ENCODE measurements at places on chromosomes 7 and 10.
A peak's percentile ranks its signal among the peaks of the same experiment; 100 is the strongest.

DNA sequence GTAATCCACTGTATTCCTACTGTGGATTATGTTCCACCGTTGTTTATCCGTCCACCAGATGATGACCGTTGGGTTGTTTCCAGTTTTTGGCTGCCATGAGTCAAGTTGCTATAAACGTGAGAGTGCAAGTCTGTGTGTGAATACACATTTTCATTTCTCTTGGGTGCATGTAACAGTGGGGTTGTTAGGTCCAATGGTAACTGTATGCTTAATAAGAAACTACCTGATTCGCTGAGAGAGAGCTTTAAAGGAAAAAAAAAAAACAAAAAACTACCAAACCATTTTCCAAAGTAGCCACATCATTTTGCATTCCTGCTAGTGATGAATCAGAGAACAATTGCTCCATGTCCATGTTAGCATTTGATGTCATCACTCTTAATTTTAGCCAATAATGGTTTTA, 15.9 kb downstream of the UBN2 start:
- DNase-seq: no peak

DNA sequence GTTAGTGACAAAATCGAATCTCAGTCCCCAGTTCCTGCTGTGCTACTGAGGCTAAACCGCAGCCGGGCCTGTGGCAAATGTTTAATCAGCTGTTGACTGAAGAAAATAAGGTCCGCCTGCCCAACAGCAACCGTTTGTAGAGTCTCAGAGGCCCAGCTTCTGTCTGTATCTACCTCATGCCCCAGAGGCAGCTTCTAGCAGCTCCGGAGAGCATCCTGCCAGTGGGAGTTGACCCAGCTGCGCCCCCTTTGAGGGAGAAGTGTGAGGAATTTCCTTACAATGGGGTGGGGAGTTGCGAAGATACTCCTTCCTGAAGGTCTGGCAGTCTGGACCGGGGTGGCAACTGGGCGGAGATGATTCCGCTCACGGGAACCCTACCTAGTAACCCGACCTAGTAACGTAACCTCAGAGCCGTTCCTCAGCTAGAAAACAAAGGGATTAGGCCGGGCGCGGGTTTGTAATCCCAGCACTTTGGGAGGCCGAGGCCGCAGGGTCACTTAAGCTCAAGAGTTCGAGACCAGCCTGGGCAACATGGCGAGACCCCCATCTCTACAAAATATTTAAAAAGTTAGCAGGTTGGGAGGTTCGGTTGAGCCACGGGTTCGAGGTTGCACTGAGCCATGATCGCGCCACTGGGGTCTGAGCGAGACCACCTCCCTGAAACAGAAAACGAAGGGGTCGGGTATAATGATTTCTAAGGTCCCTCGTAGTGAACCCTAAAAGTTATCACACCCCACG, 846 bp upstream of the ZNF775 start:
- DNase-seq: peak; percentile 83

- no peak for DNase-seq
Measured at GRCh38 chr7:98137826-98138151, 31.1 kb downstream of the LMTK2 start.

DNA sequence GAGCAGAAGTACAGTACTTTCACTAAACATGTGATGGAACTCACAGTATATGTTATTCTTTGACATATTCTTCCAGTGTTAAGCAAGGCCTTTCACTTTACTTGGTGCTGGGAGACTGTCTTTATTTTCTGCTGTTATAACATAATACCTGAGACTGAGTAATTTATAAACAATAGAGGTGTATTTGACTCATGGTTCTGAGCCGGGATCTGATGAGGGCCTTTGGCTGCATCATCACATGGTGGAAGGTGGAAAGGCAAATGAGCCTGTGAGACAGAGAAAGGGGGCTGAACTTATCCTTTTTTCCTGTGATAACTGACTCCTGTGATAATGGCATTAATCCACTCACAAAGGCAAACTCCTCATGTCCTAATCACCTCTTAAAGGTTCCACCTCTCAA, 1.4 kb downstream of the SUPV3L1 start:
- DNase-seq: no peak

DNA sequence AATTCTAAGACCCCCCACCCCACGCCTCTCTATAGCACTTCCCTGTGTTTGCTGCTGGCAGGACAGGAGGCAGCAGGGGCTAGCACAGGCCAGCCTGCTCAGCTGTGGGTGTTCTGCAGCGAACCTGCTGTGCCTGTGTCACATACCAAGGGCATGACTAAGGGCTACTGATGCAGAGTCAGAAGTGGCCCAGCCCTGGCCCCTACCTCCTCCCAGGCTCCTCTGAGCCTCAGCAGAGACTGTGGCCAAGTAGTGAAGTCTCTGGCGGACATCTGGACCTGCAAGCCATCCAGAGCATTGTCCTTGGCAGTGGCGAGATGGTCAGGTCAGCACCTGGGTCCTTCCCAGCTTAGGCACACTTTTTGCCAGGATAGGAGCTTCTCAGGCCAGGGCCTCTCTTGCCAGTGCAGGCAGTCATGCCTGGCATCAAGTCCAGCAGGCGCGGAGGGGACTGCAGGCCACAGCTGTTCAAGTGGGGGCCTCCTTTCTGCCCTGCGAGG, 116.3 kb upstream of the RET start:
- DNase-seq: no peak

DNA sequence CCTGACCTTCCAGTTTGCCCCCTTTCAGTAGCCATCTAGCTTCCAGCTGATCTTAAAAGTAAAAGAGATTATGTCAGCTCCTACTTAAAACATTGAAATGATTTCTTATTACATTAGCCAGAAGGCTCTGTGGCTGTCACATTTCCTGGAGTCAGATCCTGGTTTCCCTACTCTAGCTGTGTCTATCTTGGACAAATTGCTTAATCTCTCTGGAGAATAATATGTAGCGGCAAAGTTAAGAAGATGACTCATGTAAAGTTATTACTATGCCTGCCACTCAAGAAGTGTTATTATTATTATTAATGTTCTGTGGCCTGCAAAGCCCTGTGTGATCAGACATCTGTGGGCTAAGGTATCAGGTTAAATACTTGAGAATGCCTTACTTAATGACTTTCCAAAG, 107.2 kb downstream of the RUNDC3B start:
- no peak for DNase-seq

DNA sequence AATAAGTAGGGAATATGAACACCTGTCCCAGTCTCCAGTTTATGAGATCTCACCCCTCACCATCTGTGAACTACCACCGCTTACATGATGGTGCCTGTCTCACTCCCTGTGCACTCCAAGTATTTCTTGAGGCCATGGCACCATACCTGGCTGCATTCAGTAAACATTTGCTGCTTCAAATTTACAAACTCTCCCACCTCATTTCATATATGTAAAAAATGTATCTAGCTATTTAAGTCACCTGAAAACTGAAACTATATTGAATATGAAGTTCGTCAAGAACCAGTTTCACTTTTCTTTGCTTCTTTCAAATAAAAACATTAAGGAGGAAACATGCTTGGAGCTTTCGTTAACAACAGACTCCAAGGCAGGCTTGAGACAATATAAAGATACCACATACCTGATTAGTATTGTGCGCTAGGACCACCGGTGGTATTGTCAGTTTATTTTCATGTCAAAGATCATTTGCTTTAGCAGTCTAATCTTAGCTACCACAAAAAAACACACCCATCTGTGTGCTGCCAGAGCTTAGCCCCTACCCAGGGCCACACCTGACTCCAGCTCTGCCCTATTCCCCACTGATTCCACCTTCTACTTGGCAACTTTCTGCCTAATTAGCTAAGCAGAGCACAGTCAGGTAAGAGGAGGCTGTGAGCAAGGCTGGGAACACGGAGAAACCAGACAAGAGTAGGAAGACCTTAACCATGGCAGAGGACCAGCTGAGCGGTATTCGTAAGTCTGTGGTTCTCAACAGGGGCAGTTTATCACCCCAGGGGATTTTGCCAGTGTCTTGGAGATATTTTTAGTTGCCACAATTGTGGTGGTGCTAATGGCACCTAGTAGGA, 92.0 kb downstream of the ZFAND4 start:
- DNase-seq: no peak

DNA sequence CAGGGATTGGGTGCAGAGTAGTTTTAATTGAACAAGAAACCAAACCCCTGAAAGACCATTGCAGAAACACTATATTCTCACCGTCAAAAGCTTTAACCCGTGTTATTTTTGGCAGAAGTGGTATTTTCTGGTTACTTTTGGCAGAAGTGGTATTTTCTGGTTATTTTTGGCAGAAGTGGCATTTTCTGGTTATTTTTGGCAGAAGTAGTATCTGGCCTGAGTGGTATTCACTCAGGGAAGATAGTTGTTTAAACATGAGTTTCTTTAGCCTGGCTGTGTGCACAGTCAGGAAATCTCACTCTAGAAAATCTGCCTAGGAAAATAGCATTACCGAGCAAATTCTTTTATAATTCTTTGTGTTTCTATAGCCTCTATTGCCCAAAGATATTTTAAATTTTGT, 322.7 kb downstream of the GFRA1 start:
- no peak for DNase-seq

DNA sequence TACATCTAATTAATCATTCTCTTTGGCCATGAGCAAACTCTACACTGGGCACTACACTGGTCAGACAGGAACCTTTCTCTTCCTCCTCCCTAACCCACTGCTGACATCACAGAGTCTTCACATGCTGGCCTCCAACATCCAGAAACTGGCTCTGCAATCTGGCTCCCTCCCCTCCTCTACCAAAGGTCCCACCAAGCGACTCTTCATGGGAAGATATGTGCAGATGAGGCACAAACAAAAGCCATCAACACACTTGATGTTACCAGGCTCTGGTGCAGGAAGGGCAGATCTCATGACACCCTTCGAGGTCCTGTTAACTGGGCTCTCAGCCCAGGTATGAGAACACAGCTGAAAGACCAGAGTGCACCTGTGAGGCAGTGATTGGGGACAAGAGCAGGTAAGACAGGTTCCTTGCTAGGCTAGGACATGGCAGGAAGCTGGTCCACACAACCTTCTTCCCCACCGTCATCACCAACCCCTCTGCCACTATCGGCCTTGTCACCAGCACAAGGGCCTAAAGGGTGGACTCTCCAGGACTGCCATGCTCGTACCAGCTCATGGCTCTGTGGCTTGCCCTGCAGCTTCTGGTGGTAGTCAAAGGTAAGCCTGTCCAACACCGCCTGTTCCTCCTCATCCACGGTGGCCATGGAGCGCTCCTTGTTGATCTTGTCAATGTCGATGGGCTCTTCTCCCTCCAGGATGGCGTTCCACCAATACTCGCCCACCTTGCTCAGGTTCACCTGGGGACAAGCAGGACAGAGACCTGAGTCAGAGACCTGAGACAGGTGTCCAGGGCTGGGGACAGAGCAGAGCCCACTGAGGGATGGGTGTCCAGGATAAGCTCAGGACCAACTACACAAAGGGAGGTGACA, 66.6 kb upstream of the CAMK2B start:
- no peak for DNase-seq

DNA sequence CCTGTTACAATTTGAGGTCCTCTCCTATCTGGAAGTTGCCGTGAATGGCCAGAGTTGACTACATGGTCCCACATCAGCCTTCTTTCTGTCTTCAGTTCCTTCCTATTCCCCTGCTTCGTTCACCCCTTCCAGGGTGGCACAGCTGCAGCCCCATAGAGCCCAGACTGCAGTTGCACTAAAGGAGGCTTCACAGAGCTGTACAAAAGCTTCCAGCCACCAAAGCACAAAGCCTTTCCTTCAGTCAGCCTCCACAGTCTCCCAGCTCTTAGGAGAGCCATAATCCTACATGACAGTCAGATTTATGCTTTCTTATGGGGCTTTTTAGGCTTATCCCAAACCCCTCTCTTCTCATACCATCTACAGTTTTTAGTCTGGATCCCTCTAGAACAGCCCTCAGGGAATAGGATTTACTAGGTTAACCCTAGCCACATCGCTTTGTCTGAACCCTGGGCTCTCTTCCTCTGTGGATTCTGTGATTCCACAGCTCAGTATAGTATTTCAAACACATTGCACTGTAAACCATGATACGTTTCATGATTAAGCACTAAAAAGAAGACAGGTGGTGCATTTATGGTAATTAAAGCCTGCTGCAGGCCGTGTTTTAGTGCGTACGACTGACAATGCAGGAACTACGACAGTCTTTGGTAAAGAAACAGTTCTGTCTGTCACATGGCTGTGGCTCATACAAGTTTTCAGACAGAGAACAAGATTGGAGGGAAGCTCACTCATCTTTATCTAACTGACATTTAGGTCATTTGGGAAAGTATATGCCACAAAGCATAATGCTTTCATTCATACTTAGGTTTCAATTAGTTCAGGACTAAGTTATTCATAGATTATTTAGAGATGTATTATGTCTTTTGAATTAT, 208.3 kb upstream of the KMT2E start:
- DNase-seq: no peak

GRCh38 chr10:131547129-131547799, 235.7 kb upstream of the TCERG1L start:
- no peak for DNase-seq

DNA sequence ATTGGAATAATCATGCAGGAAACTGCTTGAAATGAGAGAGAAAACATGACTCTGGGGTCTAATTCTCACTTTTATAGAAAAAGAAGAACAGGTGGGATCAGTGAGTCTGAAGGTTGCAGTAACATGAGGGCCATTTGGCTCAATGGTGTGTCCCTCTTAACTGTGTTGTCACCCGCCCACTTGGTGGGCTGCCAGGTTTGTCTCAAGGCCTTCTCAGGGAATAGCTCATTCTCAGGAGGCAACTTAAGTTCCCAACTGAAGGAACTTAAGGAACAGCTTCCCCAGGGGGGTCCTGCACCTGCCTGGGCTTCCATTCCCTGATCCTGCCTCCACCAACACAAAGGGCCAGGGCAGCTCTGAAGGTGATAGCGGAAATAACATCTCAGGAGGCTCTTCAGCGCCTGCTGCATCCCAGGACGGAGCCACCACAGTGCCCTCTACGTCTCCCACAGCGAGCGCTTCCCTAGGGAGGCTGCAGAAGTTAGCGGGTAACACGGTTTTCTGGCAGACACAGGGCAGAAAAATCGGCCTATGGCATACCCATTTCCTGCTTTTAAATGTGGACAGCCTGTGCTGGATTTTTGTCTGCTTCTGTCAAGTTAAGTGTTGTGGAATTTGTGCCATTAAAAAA, 88.8 kb downstream of the ZRANB1 start:
- no peak for DNase-seq

GRCh38 chr10:104735036-104735756, 94.1 kb downstream of the SORCS3 start:
- peak; percentile 35 for DNase-seq

DNA sequence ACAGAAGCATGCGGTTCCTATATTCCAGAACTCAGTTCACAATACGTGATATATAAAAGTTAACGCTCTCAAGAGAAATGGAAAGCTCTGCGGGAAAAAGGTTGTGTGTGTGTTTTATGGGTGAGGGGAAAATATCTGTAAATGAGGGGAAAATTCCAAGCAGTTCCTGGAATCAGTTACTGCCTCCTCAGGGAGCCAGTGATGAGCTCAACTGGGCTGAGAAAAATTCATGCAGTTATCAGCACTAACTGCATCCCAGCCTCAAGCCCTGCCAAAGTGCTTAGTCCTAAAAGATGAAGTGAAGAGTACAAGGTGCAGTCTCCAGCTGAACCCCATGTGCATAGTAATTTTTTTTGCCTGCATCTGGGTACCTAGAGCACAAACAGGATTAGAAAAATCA, 191.9 kb downstream of the CDK14 start:
- no peak for DNase-seq
